Aorta (tissue), 5 donors: ENCODE measurements at places on chromosomes 5 and 9. TPM values are rescaled to one million over a fixed set of nuclear protein-coding genes. Genes with fewer than 3 reads are reported as not detected.
A peak's percentile ranks its signal among the peaks of the same experiment; 100 is the strongest.

DNA sequence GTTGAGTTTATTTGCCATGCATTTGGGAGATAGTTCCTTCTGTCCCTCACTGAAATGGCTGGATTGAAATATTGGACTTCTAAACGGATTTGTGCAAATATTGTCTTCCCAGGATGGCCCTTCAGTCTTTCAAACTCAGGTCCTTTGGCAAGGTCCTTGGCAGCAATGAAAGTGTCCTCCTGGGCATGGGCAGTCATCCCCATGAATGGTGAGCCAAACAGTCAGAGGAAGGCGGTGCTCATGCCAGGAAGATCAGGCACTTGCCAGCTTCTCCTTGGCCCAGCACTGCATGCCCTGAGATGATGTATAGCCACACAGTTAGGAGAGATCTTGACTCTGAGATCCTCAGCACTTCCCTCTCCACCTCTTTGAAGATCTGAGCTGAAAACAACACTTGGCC, 221.4 kb upstream of the KLF4 start:
- no peaks in the 10 kb centered on the region for H3K27me3 ChIP-seq
- H3K4me3 ChIP-seq: no peak overlapping the region
- no peaks in the 10 kb centered on the region for H3K36me3 ChIP-seq
- no peak overlapping the region for H3K27ac ChIP-seq

- H3K36me3 ChIP-seq: no peaks in the 10 kb centered on the region
- no peak overlapping the region for H3K27ac ChIP-seq
- H3K27me3 ChIP-seq: no peaks in the 10 kb centered on the region
Observed at GRCh38 chr9:95506678-95507463, 9.9 kb downstream of the PTCH1 start.

DNA sequence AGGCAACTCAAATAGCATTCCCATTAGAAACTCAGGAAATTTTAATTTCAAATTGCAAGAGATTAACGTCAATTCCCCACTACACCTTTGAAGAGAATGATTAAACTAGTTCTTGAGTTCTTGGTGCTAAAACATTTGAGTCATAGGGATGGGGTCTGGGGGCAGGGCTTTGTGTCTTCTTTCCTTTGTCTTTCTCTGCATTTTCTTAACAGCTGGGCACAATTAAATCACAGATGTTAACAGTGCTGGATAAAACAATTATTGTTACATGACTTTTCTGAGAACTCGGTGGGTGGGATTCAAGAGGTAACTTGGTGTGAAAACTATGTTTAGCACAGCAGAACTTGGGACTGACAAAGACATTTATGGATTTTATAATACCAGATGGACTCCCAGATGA, 351.9 kb upstream of the TNC start:
- no peak for DNase-seq
- no peak overlapping the region for H3K4me3 ChIP-seq
- H3K27ac ChIP-seq: no peak overlapping the region
- no peaks in the 10 kb centered on the region for H3K27me3 ChIP-seq
- no peaks in the 10 kb centered on the region for H3K4me1 ChIP-seq

DNA sequence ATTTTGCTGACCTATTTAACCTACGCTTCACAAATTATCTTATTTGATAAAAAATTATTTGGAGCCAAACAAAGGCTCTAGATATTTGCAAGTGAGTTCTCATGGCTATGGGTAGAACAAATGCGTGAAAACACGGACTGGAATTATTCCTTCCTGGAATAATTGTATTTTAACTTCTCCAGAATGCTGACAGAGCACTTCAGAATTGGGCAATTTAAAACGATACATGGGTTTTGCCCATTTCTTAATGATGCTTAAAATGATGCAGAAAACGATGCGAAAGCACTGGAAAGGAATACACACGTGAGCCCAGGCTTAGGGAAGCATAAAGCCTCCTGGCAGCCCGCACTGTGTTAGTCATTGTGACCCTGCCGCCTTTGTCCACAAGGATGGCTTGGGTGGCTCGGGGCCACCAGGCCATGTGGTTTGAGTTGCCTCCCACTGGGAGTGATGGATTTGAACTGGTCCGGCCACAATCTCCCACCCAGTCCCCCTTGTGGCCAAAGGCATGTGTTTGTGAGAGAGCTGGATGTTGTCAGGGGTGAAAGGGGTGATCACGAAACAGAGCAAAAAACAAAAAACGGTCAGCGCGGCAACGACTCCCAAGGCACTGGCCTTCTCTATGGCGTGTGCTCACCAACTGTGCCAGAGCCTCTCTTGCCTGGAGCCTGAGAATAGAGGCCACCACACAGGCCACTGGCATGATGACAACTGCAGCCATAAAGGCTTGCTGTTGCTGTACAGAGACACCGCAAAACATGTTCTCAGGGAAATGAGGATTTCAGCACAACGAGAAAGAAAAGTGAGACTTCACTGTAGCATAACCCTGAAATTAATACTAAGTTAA, 234.2 kb upstream of the ADAMTS16 start:
- H3K27ac ChIP-seq: no peak overlapping the region
- no peaks in the 10 kb centered on the region for H3K36me3 ChIP-seq
- no peaks in the 10 kb centered on the region for H3K27me3 ChIP-seq
- H3K4me3 ChIP-seq: no peak overlapping the region
- peak; percentile 75 for DNase-seq
- H3K4me1 ChIP-seq: no peaks in the 10 kb centered on the region

GRCh38 chr5:132662925-132663770, 5.2 kb downstream of the IL13 start:
- no peak overlapping the region for H3K27ac ChIP-seq
- H3K36me3 ChIP-seq: no peaks in the 10 kb centered on the region
- no peaks in the 10 kb centered on the region for H3K27me3 ChIP-seq
- DNase-seq: no peak
- no peak overlapping the region for H3K4me3 ChIP-seq
- H3K4me1 ChIP-seq: no peaks in the 10 kb centered on the region

DNA sequence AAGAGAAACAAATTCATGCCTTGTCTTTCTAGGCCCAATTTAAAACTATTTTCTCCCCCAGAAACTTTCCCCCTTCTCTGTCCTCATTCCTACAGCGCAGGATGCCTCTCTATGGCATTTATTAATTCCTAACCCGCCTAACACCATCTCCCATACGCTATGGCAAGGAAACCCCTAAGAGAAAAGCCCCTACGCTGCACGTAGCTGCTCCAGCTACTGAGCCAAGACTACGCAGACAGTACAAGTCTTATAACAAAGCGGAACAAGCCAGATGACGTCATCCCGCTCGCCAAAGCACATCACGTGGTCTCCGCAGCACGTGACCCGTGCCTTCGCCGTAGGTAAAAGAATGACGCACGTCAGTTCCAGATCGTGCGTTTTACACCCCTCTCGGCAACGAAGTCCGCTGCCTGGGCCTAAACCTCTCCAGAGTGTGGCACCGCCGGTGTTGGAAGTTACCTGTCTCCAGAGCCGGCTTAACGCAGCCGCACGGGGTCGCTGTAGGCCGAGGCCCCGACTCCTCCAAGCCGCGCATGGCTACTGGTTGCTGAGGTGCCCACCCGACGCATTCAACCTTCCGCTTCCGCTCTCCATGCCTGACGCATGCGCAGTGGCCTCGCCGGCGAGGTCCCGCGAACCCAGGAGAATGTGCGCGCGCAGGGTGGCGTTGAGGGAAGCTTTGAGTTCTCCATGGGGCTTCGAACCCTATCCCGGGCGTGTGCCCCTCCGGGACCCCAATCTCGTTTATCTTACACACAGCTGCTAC, at the start of gene TRMO:
TSS of gene TRMO (minus strand) at position 542 of the 766 bp plus-strand sequence. CDS start at position 535, 7 bp downstream.
- peak within 1 kb of the TSS; percentile 91 for H3K27ac ChIP-seq
- H3K4me3 ChIP-seq: peak within 1 kb of the TSS; percentile 88
- DNase-seq: peak; percentile 99
- no peaks in the 10 kb centered on the region for H3K27me3 ChIP-seq

DNA sequence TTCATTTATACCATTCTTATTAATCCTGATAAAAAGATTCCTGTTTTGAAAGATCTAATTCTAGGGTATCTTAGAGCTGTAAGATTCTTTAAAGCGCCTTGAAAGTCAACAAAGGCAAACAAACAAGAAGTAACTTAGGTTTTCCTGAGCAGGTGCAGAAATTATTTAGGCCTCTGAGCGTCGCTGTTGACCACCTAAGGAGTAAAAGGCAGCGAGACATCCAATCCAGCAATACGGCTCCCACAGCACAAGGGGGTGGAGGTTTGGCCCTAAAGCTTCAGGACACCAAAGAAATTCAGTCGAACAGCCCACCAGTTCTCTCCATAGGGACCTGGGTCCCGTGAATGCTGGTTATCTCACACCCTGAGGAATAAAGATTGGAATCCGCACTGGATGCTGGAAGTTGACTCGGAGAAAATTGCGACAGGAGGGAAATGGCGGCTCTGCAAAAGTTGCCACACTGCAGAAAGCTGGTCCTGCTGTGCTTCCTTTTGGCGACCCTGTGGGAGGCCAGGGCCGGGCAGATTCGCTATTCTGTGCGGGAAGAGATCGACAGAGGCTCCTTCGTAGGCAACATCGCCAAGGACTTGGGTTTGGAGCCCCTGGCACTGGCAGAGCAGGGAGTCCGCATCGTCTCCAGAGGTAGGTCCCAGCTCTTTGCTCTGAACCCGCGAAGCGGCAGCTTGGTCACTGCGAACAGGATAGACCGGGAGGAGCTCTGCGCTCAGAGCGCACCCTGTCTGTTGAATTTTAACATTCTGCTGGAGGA, at the start of gene PCDHGA2:
TSS of gene PCDHGA2 (plus strand) at position 223 of the 769 bp plus-strand sequence.
- no peak within 1 kb of the TSS for H3K4me3 ChIP-seq
- no peak within 1 kb of the TSS for H3K27ac ChIP-seq
- no peak for DNase-seq
- peaks cover 1% of the 10 kb centered on the region for H3K27me3 ChIP-seq
- H3K36me3 ChIP-seq: no peaks in the 10 kb centered on the region

CTNND2 gene
- total RNA-seq: 0.29 TPM

DNA sequence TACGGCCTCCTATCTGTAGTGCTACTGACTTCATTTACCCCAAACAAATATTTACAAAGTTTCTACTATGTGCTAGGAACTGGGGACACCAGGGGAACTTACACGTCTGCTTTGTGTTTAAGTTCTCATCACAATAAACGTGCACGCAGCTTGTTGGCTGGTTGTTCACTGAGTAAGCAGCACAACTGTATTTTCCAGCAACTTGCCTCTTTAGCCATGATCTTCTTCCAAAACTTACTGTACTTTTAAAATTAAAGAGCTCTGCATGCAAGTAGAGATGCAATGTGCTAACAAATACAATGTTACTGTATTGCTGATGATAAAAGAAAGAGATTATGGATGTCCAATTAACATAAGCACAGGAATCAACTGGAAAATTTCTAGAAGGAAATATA, 62.8 kb downstream of the RAPGEF1 start:
- H3K4me1 ChIP-seq: peaks cover 12% of the 10 kb centered on the region
- peak overlapping the region; percentile 76 for H3K27ac ChIP-seq
- H3K4me3 ChIP-seq: no peak overlapping the region
- H3K36me3 ChIP-seq: no peaks in the 10 kb centered on the region
- no peaks in the 10 kb centered on the region for H3K27me3 ChIP-seq

- no peak overlapping the region for H3K4me3 ChIP-seq
- H3K27me3 ChIP-seq: no peaks in the 10 kb centered on the region
- no peak overlapping the region for H3K27ac ChIP-seq
- H3K36me3 ChIP-seq: no peaks in the 10 kb centered on the region
- H3K4me1 ChIP-seq: peaks cover 8% of the 10 kb centered on the region
- DNase-seq: no peak
Observed at GRCh38 chr5:82599692-82600091, 321.5 kb upstream of the RPS23 start.

GRCh38 chr5:132009706-132010405, 1.6 kb downstream of the ACSL6 start:
- no peaks in the 10 kb centered on the region for H3K36me3 ChIP-seq
- no peaks in the 10 kb centered on the region for H3K4me1 ChIP-seq
- DNase-seq: peak; percentile 12
- H3K27ac ChIP-seq: no peak overlapping the region

GRCh38 chr5:133121080-133121479, 69.3 kb downstream of the HSPA4 start:
- no peak overlapping the region for H3K27ac ChIP-seq
- H3K36me3 ChIP-seq: no peaks in the 10 kb centered on the region
- no peaks in the 10 kb centered on the region for H3K4me1 ChIP-seq
- DNase-seq: no peak

- no peak overlapping the region for H3K27ac ChIP-seq
- H3K27me3 ChIP-seq: no peaks in the 10 kb centered on the region
- DNase-seq: no peak
- no peaks in the 10 kb centered on the region for H3K4me1 ChIP-seq
- no peaks in the 10 kb centered on the region for H3K36me3 ChIP-seq
- no peak overlapping the region for H3K4me3 ChIP-seq
Observed at GRCh38 chr5:125316915-125317535, 570.6 kb upstream of the ZNF608 start.

DNA sequence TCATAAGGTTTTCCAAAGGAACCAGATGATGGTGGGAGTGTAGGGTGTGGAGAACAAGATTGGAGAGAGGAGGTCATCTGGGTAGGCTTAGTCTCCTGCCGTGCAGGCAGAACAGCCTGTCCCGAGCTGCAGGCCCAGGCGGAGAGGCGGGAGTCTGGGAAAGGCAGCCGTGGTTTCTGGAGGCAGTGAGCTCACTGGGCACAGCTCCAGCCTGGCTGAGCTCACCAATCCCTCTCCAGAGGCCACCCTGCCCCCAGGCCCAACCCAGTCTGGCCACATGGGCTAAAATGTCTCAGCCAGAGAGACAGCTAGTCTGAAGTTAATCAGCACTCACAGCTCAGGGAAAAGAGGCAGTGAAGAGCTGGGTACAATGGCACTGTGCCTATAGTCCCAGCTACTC, 12.3 kb downstream of the P4HA2 start:
- H3K36me3 ChIP-seq: no peaks in the 10 kb centered on the region
- H3K27ac ChIP-seq: peak overlapping the region; percentile 95
- H3K4me3 ChIP-seq: no peak overlapping the region
- peaks cover 11% of the 10 kb centered on the region for H3K4me1 ChIP-seq

TLE1 gene
- 31.0 TPM for total RNA-seq

GRCh38 chr9:113614843-113615648, 151.5 kb downstream of the RGS3 start:
- peak overlapping the region; percentile 87 for H3K27ac ChIP-seq
- no peaks in the 10 kb centered on the region for H3K4me1 ChIP-seq
- no peaks in the 10 kb centered on the region for H3K27me3 ChIP-seq
- DNase-seq: peak; percentile 83

MCTP1 gene
- 30.8 TPM for total RNA-seq

PCDHGA5 gene
- 11.5 TPM for total RNA-seq

PCDHGA8 gene
- total RNA-seq: 6.8 TPM

TMCO6 gene
- total RNA-seq: 11.9 TPM

ZCCHC10 gene
- total RNA-seq: 31.4 TPM

THBS4 gene
- 2.9 TPM for total RNA-seq

- no peak overlapping the region for H3K27ac ChIP-seq
- DNase-seq: no peak
- no peak overlapping the region for H3K4me3 ChIP-seq
- H3K4me1 ChIP-seq: no peaks in the 10 kb centered on the region
- H3K27me3 ChIP-seq: no peaks in the 10 kb centered on the region
Observed at GRCh38 chr9:110641293-110641692, 27.3 kb upstream of the MUSK start.

GRCh38 chr5:173916233-173916632, 28.1 kb downstream of the CPEB4 start:
- H3K36me3 ChIP-seq: no peaks in the 10 kb centered on the region
- H3K4me1 ChIP-seq: peaks cover 1% of the 10 kb centered on the region
- no peak for DNase-seq
- no peak overlapping the region for H3K27ac ChIP-seq
- no peak overlapping the region for H3K4me3 ChIP-seq
- no peaks in the 10 kb centered on the region for H3K27me3 ChIP-seq

SLCO6A1 gene
- not detected for total RNA-seq

GRCh38 chr5:43467100-43467499, 16.6 kb downstream of the TMEM267 start:
- H3K27ac ChIP-seq: no peak overlapping the region
- no peak for DNase-seq
- no peaks in the 10 kb centered on the region for H3K4me1 ChIP-seq
- H3K4me3 ChIP-seq: no peak overlapping the region
- no peaks in the 10 kb centered on the region for H3K27me3 ChIP-seq

NCS1 gene
- 171 TPM for total RNA-seq

PRLR gene
- total RNA-seq: 3.2 TPM
